Stimulated activated CD8-positive, alpha-beta memory T cell treated with anti-CD3 and anti-CD28 coated beads, Interleukin-4, amount 100 ng/mL, for 1 hour (primary cell): ENCODE measurements at places on chromosomes 7 and 10.

DNA sequence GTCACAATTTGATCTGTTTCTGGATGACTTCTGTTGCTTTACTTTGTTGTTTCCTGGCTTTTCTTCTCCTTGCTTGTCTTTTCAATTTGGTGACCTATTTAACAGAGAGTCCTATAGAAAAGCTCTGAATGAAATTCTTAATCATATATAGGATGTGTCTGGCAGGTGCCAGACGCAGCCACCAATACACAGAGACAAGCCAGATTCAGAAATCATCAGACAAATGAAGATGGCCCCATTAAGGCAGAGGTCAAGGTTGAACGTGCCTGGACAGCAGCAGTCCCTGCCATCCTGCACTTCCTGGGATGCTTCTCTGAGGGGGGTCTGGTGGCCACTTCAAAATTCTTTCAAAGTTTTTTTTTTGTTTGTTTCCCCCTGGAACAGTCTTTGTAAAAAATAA, 846.7 kb upstream of the COBL start:
- DNase-seq, result no peak

DNA sequence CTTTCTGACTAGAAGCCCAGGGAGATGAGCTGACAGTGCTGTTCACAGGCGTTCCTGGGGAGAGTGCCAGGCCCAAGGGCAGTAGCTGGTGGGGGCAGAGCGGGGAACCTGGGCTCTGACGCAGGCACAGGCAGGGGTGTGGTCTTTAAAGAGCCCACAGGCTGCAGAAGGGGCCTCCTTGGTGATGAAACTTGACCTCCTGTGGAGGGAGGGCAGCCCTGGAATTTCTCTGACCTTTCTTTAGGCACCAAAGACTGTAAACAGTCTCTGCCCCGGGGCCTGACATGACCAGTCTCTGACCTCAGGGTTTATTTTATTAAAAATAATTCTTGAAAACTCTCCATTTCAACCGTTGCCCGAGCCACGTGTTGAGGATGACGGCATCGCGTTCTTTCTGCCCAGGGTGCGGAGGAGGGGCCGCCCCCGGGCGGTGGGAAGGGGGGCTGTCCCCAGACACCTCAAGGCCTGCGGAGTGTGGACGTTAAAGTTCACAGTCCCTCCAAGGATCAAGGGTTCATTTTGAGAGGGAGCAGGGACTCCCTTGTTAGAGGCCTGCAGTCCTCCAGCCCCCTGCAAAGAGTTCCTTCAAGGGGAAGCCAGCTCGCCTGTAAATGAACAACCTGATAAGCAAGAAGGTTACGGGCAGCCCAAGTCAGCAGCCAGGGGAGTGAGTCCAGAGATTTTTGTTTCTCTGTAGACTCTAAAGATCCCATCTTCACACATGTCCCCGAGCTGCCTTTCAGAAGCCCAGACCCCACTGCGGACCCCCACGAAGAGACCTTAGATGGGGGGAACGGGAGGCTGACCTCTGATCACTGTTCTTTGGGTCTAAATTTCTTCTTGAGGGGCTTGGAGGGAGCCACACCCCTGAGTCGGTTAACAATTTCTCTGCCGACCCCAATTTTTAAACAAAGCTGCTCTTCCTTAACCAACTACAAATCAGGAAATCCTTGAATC, 128.9 kb downstream of the VIPR2 start:
- no peak for DNase-seq

- no peak for DNase-seq
Measured at GRCh38 chr10:48606530-48607355, 1.9 kb upstream of the ARHGAP22 start.

DNA sequence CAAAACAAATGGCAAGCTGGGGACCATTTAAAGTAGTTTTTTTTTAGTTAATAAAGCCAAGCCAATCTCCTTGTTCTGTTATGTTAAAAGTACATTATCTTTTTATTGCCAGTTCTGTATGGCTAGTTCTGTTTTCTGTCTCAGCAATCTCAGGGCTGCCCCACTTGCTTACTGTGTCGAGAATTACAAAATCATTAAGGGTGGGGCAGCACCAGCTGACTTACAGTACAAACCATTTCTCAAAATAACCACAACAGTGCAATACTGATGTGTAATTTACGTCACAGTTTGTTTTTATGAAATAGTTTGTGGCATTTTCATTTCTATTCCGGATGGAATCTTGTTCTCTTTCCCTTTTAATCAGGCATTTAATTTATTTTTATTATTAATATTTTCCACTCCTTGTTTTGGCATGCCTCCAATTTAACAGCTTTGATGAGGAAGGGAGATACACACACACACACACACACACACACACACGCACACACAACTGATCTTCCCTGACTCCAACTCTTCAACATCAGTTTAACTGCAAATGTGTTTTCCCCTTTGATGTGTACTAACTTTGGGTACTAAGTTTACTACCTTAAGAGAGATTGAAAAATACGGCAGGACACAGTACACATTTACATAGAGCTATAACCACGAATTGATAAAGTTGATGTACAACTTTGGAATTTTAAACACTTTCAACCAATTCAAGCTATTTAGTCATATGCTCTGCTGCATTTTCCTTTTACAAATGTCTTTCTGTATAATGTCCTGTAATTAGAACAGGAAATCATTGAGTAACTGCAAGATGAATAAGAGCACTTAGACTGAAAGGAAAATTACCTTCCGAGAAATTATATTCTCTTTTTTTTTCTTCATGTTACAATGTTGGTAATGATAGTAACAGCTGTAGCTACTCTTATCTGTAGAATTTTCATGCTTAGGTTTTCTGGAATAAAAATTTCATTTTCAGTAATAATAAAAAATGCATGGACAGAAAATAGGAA, 91.5 kb downstream of the ARID5B start:
- DNase-seq, result peak; percentile 11

- DNase-seq, result no peak
Measured at GRCh38 chr10:34677132-34677531, 138.0 kb downstream of the PARD3 start.
